M059J (cell line): ENCODE measurements at places on chromosomes 7 and 10. TPM values are rescaled to one million over a fixed set of nuclear protein-coding genes. Genes with fewer than 3 reads are reported as not detected.

C7orf57 gene
- 0.25 and 0.62 TPM in 2 replicates for total RNA-seq

RELN gene
- 1.0 and 1.6 TPM in 2 replicates for total RNA-seq

ING3 gene
- 18.8 and 20.6 TPM in 2 replicates for total RNA-seq

GRCh38 chr10:115895166-115895565 is 377.8 kb downstream of the GFRA1 start:
- no peak for DNase-seq

DNA sequence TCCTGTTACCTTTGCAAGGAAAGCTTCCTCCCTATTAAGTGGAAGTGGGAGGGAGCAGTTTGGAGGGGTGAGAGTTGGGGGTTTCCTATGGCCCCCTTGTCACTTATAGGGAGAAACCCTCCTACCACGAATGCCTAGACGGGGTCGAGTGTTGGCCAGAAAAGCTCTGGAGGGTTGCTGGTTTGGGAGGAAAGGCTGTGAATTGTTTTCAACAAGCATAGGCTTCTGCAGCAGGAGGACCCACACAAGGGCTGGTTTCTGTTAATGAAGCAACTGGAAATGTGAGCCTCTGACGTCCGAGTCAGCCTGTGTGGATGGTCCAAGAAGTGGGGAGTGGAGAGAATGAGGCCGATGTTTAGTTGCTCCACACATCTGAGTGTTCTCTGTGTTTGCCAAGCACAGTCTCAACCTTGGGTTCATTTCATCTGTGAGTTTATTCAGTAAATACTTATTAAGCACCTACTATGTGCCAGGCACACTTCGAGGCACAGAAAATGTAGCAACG is 37.3 kb upstream of the LEP start:
- DNase-seq = no peak

GRCh38 chr10:104580321-104580720 is 60.8 kb upstream of the SORCS3 start:
- DNase-seq = peak; percentile 39

- peak; percentile 52 for DNase-seq
Observed at GRCh38 chr10:29496341-29497162, 138.2 kb downstream of the SVIL start.

- no peak for DNase-seq
Observed at GRCh38 chr10:83142074-83142563, 997.2 kb upstream of the GHITM start.

GRCh38 chr10:69504576-69505250 is 53.4 kb downstream of the TSPAN15 start:
- peak; percentile 37 for DNase-seq

DNA sequence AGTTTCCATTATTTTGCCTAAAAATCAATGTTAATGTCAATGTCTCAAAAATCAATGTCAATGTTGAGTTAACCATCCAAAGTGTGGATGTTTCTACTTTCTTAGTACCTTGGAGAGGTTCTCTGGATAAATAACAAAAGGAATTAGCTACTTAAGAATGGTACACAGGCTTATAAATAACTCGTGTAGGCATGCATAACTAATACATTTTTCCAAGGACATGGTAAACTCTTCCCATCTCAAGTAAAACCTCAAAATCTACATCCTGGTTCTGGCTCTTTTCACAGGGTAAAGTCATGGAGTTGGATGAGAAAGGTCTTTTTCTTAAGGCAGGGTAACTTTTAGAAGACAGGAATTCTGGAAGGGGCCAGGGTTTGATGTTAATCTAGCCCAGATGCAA is 59.9 kb downstream of the CAV1 start:
- no peak for DNase-seq

GRCh38 chr10:122499012-122499411 is 37.7 kb downstream of the HTRA1 start:
- DNase-seq = no peak

DNA sequence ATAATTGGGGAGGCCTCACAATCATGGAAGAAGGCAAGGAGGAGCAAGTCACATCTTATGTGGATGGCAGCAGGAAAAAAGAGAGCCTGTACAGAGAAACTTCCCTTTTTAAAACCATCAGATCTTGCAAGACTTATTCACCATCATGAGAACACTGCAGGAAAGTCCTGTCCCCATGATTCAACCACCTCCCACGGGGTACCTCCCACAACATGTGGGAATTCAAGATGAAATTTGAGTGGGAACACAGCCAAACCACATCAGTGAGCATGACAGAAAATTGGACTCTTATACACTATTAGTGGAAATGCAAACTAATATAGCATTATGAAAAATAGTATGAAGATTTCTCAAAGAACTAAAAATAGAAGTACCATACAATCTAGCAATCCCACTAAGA is 271.2 kb downstream of the MAGI2 start:
- DNase-seq = peak; percentile 82
